ENCODE measurements at places on chromosomes 11 and 22. TPM values are rescaled to one million over a fixed set of nuclear protein-coding genes. Genes with fewer than 3 reads are reported as not detected.

Gene WT1
- 5.5 TPM for total RNA-seq

Gene NAALAD2
- not detected for total RNA-seq

Gene POTEH
- total RNA-seq: not detected

Gene KDM4E
- total RNA-seq: not detected

Gene IL18
- total RNA-seq: 98.7 TPM

Gene OR8G5
- not detected for total RNA-seq

Gene P2RX6
- 0.29 TPM for total RNA-seq

Gene SLC22A12
- not detected for total RNA-seq

Gene C11orf16
- not detected for total RNA-seq

Gene YPEL4
- total RNA-seq: 0.35 TPM

Gene SLC36A4
- 10.7 TPM for total RNA-seq

Gene CHADL
- not detected for total RNA-seq

Gene PRRG4
- 1.8 TPM for total RNA-seq

Gene SEPTIN3
- 0.90 TPM for total RNA-seq

Gene MRGPRX3
- total RNA-seq: not detected

Gene RASSF10
- total RNA-seq: 0.70 TPM

Gene ALG12
- 10.4 TPM for total RNA-seq

Gene BRSK2
- total RNA-seq: 4.8 TPM

Measured in A549 treated with AZD2906 at 1 μM for 4 hours (cell line).